Hematopoietic multipotent progenitor cell (in vitro differentiated cells): ENCODE measurements at places on chromosomes 5 and 9.
A peak's percentile ranks its signal among the peaks of the same experiment; 100 is the strongest.

DNA sequence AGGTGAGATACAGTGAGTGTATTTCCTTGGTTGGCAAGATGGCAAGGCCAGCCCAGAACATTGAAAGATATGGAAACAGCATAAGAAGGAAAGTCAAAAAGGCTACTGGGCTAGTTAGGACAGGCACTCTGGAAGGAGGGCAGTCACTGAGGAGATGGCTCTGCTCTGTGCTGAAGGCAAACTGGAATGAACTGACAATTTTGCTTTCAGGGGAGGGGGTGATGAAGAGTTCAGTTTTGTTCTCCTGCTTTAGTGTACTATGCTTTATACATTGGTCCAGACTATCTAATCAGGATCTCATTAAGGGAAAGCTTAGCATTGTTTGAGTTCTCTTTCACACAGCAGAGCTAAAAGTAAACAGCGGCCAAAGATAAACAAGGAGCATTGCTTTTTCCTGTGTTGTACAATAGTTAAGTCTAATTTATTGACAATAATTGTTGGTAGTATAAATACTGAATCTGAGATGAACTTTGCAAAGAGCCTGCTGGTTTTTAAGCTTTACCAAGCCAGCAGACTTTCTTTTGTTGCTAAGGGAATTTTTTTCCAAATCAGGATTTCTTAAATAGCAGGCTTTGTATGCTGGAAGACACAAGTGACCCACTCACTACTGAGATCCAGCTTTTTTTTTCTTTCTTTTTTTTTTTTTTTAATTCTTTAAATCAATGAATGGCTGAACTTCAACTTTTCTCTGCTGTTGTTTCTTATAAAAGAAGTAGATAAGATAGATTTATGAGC lies 355.5 kb downstream of the ARRDC3 start:
- no peak for DNase-seq

DNA sequence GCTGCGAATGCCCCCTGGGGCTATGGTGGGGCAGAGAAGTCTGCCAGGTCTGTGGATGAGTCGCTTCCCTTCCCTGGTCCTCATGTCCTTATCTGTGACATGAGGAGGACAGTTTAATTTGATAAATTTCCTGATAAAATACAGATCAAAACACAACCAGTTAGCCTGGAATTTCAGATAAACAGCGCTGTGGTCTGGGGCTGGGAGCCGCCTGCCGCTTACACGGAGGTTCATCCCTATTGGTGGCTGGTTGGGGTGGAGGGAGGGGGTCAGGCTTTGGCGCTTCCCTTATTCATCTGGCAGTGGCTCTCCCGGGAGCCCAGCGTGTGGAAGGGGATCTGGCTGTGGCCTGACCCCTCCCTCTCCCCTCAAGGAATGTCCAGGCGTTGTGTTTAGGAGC lies 17.9 kb downstream of the CRB2 start:
- no peak for DNase-seq

DNA sequence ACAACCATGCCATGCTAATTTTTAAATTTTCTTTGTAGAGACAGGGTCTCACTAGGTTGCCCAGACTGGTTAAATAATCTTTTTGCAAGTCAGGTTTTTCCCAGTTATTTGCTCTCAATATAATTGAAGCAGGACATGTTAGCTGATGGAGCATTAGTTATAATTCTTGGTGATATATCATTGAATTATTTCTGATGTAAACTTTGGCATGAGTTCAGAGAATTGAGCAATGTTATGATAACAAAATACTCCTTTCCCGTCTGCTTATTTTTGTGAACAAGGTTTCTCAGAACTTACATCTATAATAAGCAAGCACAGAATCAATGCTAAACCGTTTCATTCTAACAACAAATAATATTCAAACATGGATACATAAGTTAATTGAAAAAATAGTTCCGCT lies 37.8 kb downstream of the BHMT start:
- no peak for DNase-seq

- DNase-seq: peak; percentile 22
Measured at GRCh38 chr9:112443200-112443599, 43.4 kb upstream of the KIAA1958 start.

DNA sequence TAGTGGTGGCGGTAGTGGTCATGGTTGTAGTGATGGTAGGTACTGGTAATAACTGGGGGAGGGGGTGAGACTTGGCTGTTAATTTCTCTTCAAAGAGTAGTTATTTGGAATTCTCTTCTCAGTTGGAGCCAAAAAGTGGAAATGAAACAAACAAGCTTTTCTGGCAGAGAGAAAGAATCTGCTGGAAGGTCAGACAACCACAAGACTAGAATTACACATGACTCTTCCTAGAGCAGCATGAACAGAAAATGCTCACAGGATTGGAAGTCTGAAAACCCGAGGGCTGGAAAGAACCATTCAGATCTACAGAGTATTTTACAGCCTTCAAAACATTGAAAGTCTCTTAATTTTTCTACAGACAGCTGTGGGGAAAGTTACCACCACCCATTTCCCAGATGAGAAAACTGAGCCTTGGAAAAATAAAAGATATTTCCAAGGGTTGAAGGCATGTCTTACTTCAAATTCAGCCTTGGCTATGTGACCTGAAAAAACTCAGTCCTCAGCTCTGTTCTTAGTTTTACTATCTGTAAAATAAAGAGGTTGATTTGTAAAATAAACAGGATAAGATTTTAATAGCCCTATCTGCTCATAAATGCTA lies 42.9 kb upstream of the TRIM32 start:
- no peak for DNase-seq

- DNase-seq: no peak
Measured at GRCh38 chr9:34793428-34793827, 83.5 kb upstream of the CCL21 start.

DNA sequence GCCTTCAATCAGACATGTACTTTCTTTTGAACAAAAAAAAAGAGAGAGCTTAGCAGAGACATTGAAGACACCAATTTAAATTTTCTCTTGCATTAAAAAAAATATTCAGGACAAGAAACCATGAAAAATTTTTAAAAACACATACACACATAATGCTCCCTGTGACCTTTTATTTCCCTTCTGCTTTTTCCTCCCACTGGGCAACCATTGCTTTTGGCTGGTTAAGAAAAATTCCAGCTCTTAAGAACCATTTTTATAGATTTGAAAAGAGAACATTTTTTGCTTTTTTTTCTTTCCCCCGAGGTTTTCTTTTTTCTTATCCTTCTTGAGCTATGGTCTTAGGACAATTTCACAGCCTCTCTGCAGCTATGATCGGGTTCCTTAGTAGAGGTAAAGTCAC lies 6.1 kb upstream of the HMHB1 start:
- DNase-seq: no peak

DNA sequence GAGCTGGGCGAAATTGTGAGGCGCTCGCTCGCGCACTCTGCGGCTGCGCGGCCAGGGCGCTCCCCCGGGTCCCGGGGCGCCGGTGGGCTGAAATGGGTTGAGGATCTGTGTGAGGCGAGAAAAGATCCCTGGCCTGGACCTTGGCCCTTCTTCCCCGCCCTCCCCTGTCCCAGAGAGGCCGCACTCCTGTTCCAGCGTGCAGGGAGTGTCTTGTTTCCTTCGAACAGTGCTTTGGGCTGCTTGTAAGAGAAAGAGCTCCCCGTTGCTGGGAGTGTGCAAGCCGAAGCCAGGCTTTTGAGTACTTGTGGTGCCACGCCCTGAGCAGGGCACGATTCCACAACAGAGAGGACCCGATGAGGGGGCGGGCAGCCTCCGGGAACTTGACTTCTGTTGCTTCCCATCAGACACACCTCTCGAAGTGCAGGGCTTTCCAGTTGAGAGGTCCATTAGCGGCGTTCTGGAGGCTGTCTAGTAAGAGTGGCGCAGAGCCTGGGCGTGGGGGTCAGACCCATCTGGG lies 535 bp downstream of the DOLPP1 start:
- no peak for DNase-seq

GRCh38 chr9:105313238-105313637 lies 68.8 kb downstream of the SLC44A1 start:
- DNase-seq: no peak

DNA sequence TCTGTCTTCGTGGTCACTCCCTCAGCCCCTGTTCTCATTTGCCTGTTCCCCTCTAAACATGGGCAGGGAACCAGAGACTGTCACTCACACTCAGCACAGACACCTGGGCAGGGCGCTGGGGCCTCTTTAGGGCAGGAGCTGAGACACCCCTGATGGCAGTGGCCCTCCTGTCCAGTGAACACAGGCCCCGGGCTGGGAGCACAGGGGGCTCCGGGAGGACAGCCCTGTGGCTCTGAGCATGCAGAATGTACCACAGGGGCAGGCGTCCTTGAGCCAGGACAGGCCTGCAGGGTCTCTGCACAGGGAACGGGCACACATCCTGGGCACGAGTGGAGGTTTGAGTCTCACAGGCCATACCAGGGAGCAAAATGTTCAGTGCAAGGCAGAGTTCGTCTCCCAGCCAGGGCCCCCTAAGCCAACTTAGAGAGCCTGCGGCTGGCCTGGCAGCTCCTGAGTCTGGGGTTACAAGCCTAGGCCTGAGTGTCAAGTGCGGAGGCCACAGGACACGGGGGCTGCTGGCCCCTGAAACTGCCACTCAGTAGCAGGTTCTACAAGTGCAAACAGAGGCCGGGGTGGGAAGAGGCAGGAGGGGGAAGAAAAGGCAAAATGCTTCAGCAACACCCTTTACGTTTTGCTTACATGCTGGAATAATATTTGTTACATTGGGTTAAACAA lies 55.9 kb upstream of the NKD2 start:
- DNase-seq: no peak

- DNase-seq: no peak
Measured at GRCh38 chr5:32285510-32286138, 27.1 kb downstream of the MTMR12 start.

DNA sequence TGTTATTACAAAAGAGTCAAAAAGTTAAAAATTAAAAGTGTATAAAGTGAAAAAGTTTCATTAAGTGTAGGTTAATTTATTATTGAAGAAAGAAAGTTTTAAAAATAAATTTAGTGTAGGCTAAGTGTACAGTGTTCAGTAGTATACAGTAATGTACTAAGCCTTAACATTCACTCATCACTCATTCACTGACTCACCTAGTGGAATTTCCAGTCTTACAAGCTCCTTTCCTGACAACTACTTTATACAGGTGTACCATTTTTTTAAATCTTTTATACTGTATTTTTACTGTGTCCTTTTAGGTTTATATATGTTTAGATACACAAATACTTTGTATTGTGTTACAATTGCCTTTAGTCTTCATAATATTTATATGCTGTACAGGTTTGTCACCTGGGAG lies 530.2 kb upstream of the FAM174A start:
- no peak for DNase-seq

GRCh38 chr9:129875181-129875611 lies 39.9 kb downstream of the USP20 start:
- DNase-seq: no peak

- no peak for DNase-seq
Measured at GRCh38 chr5:126912616-126913200, 117.7 kb downstream of the MARCHF3 start.

GRCh38 chr9:20508242-20508641 lies 114.1 kb downstream of the MLLT3 start:
- DNase-seq: peak; percentile 37

- no peak for DNase-seq
Measured at GRCh38 chr9:114820776-114821501, 15.1 kb upstream of the TNFSF15 start.

DNA sequence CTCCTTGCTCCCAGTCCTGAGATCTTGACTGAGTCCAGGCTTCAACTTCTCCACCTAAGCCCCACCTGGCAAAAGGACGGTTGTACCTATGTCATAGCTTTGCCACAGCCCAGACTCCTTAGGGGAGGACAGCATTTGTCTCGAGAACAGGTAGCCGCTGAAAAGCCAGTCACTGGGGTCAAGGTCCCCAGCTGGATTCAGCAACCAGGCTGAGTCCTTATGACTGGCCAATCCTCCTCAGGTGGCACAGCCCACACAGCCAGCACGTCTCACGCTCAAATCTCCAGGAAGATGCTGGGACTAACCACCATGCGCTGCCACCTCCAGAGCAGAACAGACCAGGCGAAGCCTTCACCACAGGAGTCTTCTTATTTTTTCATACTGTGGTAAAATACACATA lies 27.9 kb upstream of the SMU1 start:
- no peak for DNase-seq

- peak; percentile 82 for DNase-seq
Measured at GRCh38 chr9:127004946-127005769, 90.6 kb downstream of the RALGPS1 start.

- DNase-seq: no peak
Measured at GRCh38 chr5:115758356-115758755, 58.1 kb downstream of the CDO1 start.

DNA sequence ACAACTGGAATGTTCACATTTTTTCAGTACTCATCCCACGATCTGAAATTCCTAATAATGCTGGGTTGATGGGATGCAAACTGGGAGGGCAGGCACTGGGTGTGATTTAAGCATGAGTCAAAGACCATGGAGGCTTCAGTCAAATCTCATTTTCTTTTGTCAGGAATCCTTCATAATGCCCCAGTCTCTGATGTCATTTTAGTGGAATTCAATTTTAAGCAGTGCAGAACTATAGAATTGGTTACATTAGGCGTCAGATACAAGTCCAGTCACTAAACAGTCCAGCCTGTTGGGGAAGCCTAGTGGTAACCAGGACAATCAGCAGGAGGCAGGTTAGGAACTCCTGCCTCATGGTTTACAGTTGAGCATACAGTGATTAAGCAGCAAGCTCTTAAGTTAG lies 41.0 kb upstream of the TMEM215 start:
- DNase-seq: no peak

DNA sequence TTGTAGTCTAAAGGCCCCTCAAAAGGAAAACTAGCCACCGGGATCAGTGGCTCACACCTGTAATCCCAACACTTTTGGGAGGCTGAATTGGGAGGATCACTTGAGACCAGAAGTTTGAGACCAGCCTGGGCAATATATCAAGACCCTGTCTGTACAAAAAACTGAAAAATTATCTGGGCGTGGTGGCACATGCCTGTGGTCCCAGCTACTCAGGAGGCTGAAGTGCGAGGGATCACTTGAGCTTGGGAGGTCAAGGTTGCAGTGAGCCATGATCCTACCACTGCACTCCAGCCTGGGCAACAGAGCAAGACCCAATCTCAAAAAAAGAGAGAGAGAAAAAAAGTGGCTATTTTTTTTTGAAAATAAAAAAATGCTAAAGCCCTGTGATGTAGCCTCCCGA lies 55.2 kb downstream of the FBXW11 start:
- no peak for DNase-seq

GRCh38 chr9:90868555-90868954 lies 66.9 kb downstream of the SYK start:
- DNase-seq: no peak

DNA sequence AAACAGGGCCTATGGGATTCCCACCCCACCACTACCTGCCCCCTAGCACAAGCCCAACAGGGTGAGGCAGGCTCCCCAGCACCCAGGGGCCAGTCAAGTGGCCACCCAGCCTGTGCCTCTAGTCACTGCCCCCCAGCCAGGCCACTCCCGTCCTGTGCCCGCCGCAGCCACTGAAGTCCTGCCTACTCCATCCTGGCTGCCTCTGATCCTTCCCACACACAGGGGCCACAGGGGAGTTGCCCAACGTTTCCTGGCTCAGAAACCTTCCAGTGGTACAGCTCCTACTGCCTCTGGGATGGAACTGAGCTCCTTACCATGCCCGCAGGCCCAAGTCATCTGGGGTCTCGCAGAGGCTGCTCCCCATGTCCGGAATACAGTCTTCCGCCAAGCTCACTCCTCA lies 70.2 kb upstream of the STXBP1 start:
- no peak for DNase-seq

GRCh38 chr5:181221792-181222629 lies 1.1 kb upstream of the TRIM41 start:
- peak; percentile 96 for DNase-seq

- DNase-seq: peak; percentile 31
Measured at GRCh38 chr9:129570450-129571297, 50.2 kb downstream of the C9orf50 start.
